ENCODE measurements at places on chromosomes 3 and 15.

DNA sequence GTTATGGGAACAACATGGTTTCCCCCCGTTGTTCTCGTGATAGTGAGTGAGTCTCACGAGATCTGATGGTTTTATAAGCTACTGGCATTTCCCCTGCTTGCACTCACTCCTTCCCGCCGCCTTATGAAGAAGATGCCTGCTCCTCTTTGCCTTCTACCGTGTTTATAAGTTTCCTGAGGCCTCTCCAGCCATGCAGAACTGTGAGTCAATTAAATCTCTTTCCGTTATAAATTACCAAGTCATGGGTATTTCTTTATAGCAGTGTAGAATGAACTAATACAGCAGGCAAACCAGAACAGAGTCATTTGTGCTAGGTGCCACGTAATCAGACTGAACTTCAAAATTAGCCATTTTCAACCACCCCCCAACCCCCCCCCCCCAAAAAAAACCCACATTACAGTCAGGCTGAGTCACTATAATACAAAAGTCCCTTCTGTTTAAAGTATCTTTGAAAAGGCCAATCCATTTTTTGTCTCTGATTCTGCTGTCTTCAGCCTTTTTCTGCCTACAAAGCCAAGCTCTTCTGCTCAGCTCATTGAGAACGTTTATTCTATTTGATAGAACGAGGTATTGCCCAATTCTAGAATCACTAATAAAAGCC lies 4.1 kb downstream of the OR4F6 start:
- no peak for DNase-seq

GRCh38 chr3:16048435-16049318 lies 125.8 kb upstream of the GALNT15 start:
- DNase-seq: no peak

- no peak for DNase-seq
Measured at GRCh38 chr15:35605764-35606449, 59.9 kb upstream of the DPH6 start.

DNA sequence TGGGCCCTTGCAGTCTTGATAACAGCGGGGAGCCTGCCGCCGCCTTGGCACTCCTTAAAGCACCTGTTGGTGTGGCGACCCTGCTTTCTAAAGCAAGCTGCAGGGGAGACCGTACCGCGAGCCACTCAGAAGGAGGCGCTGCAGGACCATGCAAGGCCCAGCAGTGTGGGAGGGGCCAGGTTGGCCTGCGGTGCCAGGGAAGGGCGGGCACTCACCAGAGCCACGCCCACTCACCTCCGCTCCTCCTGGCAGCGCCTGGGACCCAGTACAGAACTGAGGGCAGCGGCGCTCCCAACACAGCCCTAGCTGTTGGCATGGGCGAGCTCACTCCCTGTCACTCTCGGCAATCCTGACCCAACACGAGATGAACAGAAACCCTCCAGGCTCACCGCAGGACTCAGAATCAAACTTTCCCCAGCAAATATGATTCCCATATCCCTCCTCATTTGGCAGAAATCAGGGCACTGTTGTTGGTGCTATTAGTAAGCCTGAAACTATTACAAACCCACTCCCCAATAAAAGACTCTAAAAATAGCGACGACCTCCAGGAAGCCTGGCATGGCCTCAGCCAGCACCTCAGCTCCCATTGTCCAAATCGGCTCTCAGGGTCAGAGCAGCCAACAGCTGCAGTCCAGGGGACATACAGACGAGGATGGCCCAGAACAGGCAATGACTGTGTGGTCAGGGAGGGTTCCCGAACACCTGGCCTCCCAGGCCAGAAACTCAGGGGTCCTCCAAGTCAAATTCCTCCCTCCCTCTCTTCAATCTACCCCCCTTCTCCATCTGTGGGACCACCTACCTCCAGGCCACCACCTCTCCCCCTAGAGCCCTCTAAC lies 77.2 kb downstream of the TBC1D2B start:
- peak; percentile 81 for DNase-seq

GRCh38 chr15:74808840-74809229 lies 3.8 kb upstream of the LMAN1L start:
- no peak for DNase-seq

Data from glutamatergic neuron (in vitro differentiated cells).